GM12892 (cell line): ENCODE measurements at places on chromosomes 1 and 21.

GRCh38 chr1:32767156-32767555, 50.0 kb downstream of the YARS1 start:
- DNase-seq, result no peak

DNA sequence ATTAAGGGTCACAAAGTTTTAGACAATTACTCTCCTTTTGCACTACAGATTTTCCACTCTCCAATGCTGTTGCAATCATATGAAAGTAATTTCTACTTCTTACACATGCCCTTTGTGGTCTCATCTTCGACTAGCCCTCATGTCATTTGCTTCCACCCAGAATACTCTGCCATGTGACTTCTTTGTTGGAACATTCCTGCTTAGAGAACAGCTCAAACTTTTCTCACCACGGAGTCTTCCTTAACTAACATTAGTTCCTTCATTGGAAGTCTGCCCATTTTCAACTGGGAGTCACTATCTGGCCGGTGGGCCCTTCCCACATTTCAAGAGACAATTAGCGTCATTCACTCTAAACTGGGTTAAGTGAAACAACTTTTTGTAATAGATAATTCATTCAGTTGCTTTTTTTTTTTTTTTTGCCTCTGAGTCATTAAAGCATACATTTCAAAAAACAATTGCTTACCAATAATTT, 142.6 kb upstream of the PALMD start:
- no peak for DNase-seq

GRCh38 chr1:220921971-220922635, 42.9 kb downstream of the HLX start:
- no peak for DNase-seq

DNA sequence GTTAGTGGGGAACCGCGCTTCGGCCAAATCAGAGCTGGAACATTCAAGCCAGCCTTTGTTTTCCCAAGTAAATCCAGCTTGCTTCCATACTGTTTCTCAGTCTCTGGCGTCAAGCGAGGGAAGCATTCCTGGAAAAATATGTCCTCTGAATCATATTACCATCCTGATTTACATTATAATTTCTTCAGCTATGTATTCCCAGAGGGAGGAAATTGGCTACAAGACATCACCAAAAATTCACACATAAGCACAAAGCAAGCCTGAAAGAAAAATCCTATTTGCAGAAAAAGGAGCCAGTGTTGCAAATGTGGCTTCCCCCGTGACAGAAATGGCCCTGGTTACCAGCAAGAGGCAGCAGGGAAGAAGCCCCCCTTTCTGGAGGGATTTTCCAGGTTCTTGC, 233.3 kb downstream of the KCNJ6 start:
- no peak for DNase-seq

- no peak for DNase-seq
These were observed 871 bp upstream of the PSMA5 start for GRCh38 chr1:109427171-109427467.

- peak; percentile 45 for DNase-seq
These were observed 57.9 kb downstream of the FHAD1 start for GRCh38 chr1:15304708-15305467.

GRCh38 chr1:211814313-211814712, 16.2 kb downstream of the LPGAT1 start:
- no peak for DNase-seq

- no peak for DNase-seq
These were observed 48.6 kb downstream of the TSNAX start for GRCh38 chr1:231576804-231577718.

DNA sequence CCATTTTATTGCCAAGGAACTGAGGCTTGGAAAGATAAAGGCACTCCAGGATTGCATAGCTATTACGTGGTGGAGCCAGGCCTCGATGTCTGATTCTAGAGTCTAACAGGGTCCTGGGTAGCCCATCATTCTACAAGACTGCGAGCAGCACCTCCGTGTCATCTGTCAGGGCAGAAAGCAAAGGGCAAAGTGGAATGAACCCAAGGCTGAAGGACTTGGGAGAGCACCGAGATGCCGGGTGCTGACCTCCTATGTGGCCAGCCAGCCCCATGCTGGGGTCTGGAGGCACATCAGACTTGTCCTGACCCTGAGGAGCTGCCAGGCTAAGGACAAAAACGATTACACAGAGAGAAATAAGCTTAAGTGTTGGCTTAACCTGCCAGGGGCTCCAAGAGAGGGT, 62.3 kb downstream of the MRPL37 start:
- DNase-seq, result no peak

DNA sequence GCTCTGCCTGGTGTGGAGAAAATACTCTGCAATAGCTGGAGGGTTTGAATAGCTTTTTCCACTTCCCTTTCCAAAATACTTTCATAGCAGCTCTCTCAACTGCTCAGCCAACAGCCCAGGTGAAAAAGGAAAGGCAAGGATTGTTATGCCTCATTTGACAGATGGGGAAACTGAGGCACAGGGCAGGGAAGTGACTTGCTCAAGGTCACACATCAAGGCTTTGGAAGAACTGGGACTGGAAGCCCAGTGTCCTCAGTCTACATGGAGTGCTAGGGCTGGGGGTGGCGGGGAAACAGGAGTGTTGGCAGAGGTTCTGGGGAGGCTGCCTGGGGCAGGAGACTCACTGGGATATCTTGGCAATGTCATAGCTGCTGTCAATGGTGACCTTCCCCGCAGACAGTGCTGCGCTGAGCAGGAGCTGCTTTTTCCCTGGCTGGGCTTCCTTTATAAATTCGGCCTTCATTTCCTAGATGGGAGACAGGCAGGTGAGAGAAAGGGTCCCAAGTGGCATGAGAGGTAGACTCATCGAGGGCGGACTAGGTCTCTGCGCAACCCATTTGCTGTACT, 4.0 kb downstream of the CHI3L1 start:
- DNase-seq, result no peak

DNA sequence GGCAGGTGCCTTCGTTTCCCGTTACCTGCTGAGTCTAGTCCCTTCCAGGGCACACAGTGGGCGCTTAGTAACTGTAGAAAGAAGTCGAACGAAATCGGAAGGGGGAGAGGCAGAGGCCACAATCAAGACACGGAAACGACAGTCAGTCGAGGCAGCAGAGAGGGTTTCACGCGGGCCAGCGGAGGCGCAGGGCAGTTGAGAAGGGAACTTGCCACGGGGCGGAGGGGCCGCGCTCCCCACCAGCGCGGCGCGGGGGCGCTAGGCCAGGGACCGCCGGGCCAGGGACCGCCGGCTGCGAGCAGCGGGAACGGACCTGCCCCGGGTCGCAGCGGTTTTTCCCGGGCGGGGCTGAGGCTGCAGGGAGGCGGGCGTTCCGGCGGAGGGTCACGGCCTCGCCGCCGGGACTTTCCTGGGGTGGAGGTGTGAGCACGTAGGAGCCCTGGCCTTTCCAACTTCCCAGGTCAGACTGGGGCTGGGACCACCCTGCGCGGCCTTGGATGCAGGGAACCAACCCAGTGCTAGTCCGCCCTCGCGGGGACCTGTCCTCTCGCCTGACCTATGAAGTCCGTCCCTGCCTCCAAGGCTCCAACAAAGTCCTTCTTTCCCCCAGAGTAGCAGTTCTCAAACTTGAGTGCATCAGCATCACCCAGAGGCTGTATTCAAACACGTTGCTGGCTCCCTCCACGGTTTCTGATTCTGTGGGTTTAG, 150.1 kb upstream of the FGGY start:
- DNase-seq, result peak; percentile 55

DNA sequence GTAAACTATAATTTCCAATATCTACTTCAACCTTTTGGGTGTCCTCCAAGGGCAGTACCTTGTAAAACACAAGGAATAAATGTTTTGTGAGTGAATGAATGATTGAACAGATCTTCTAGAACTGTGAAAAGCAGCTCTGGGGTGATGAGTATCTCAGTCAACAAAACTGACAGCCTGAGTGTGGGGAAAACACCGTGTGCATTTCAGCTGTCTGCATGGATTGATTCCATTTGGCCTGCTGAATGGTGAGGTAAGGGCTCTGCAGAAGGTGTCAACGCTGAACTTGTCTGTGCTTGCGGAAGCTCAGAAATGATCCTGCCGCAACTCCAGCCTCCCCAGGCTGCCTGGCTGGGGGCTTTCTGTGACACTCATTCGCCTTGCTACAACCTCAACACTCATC, 7.4 kb upstream of the AGMAT start:
- no peak for DNase-seq

DNA sequence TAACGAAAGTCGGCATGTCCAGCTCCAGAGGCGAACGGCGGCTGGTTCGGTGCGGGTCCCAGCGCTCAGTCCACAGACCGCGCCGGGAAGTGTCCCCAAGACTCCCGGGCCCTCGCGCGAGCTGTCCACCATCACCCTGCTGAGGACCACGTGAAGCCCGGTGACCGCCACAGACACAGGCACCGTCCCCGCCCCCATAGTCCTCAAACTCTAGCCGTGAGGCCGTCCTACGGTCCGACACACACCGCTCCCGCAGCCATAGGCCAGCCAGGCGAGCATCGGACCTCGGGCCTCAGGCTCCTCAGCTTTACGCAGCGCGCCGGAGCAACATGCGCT, 535 bp downstream of the SETD4 start:
- DNase-seq, result peak; percentile 54

- DNase-seq, result no peak
These were observed 723.2 kb upstream of the CXADR start for GRCh38 chr21:16789636-16790035.

- no peak for DNase-seq
These were observed 288.2 kb upstream of the VAMP3 start for GRCh38 chr1:7482772-7483495.

GRCh38 chr1:171247501-171247900, 793 bp upstream of the FMO1 start:
- DNase-seq, result no peak

DNA sequence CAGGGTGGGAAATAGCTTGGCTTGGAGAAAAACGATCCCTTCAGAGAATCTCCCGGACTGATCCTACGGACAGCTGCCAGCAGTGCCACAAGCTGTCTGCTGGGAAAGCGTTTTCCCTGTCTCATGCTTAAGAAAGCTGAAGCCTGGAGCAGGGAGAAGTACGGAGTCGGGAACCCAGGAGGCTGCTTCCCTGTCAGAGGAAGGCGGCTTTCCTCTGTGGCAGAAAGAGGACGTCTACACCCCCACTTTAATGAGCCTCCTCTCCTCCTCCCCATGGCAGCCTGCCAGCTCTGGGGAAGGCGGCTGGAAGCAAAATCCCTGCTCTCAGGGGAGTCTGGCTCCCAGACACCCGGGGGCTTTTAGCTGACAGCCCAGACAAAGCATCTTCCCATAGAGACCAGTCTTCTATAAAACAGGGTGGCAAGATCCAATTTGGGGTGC, 7.3 kb downstream of the KIF21B start:
- DNase-seq, result no peak

- DNase-seq, result no peak
These were observed 86.5 kb downstream of the LACTBL1 start for GRCh38 chr1:22886211-22886610.

- no peak for DNase-seq
These were observed 107.9 kb downstream of the SUSD4 start for GRCh38 chr1:223256034-223256433.

GRCh38 chr1:165355139-165355976, 1.2 kb downstream of the LMX1A start:
- no peak for DNase-seq

DNA sequence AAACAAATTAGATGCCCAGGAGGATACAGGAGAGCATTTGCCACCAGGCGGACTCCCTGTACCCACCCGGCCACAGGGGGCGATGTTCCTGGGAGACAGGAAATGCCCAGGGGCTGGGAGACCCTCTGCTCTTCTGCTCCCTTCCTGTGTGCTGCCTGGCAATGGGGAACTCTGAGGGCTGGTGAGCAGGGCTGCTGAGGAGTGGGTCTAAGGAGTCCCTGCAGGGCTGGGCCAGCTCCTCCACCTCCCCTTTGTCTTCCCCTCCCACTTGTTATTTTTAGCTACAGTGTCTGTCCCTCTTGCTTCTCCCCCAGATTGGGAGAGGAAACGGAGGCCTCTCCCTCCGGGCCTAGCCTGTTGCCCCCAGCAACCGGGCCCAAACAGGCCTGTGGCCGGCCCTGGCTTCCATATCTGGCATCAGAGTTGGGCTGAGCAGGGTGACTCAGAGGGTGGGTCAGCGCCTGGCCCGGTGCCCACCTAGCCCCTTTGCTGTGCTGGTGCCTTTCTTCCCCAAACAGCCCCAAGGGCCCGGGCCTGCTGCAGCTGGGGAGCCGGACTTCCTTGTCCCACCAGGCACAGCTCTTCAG, 11.6 kb downstream of the LMNA start:
- no peak for DNase-seq

- peak; percentile 23 for DNase-seq
These were observed 768 bp downstream of the EDARADD start for GRCh38 chr1:236394879-236395229.

- no peak for DNase-seq
These were observed 1.2 kb downstream of the CD160 start for GRCh38 chr1:145720556-145720877.

DNA sequence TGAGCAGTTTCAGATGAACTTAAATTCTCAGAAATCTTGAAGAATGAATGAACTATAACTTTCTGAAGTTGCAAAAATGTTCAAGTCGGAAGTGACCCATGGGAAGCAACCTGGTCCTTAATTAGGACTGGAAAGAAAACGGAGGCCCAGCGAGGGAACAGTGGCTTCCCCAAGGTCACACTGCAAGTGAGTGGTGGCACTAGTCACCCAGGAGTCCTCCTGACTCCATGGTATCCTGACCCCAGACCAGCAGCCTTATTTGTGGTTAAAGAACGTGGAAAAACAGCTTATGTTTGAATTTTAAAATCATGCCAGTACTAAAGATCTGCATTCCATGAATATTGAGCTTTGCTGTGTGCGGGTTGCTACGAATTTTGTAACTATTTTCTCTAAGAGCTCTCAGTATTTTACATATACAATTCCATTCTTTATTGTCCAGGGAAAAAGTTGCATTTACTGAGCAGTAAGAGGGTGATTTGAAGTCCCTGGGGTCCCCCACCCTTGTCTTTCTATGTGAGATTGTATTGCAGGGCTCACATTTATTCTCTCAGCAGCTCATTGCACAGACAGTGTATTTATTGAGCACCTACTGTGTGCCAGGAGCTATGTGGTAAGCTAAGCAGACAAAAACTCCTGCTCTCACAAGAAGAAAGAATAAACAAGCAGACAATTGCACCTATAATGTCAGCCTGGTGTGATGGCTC, 61.6 kb upstream of the ATP5PO start:
- DNase-seq, result no peak

- no peak for DNase-seq
These were observed 51.0 kb downstream of the RPL5 start for GRCh38 chr1:92882819-92883218.

- DNase-seq, result no peak
These were observed 32.2 kb downstream of the MAGI3 start for GRCh38 chr1:113422315-113423068.

- DNase-seq, result no peak
These were observed 19.4 kb downstream of the KNCN start for GRCh38 chr1:46532095-46532494.

- no peak for DNase-seq
These were observed 56.0 kb upstream of the COX20 start for GRCh38 chr1:244779410-244779809.

DNA sequence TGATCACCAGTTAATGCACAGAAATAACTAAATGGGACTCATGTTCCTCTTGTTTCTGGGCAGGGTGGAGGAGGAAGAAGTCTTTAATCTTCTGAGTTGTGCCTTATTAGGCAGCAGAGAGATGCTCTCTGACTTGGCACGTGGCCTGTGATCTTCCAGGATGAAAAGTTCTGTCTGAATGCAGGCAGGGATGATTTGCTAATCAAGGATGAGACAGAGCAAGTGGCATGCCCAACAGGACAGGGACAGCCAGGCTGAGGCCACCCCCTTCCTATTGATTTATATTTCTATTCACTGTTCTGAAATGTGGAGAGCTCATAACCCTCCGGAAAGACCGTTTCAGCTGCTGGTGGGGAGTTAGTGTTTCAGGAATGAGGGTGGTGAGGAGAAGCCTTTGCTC, 477.8 kb upstream of the CAMK1G start:
- DNase-seq, result no peak

GRCh38 chr1:232548691-232549090, 81.2 kb downstream of the SIPA1L2 start:
- DNase-seq, result no peak
